ENCODE measurements at places on chromosomes 12 and 14.

- DNase-seq, result no peak
Measured at GRCh38 chr12:2270846-2271245, 218.1 kb downstream of the CACNA1C start.

DNA sequence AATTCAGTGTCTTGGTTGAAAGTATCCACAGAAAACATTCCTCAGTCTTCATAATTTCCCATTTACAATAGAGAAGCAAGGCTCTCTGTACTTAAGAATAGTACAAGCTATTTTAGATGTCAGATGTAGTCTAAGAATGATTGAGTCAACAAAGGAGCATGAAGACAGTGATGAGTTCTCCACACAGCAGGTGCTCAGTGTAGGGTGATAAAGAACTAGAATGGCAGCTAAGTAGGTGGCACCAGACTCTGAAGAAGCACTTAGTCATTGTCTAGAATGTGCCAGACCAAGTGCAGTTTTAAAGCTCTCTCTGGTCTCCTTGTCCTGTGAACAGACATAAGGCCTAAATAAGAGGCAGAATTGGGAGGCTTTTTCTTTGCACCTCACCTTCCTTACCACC, 504.6 kb downstream of the NRXN3 start:
- DNase-seq, result no peak

DNA sequence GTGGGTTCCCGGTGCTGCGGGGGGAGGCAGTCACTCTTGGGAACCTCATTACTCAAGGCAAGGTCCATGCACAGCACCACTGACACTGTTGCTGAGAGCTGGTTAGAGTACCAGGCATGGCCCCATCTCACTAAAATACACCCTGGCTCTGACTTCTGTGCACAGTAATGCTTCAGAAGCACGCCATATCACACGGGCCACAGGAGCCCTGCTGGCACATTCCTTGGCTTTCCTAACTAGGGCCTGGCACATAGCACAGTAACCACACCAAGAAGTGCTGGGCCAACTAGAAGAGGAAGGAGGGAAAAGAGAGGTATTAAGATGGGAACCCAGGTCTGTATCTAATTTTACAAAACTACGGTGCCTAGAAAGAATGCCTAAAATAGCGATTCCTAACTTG, 13.5 kb upstream of the RAB35 start:
- no peak for DNase-seq

GRCh38 chr12:106154751-106155273, 16.1 kb upstream of the NUAK1 start:
- DNase-seq, result no peak

- DNase-seq, result no peak
Measured at GRCh38 chr12:8069582-8069981, 3.4 kb upstream of the C3AR1 start.

DNA sequence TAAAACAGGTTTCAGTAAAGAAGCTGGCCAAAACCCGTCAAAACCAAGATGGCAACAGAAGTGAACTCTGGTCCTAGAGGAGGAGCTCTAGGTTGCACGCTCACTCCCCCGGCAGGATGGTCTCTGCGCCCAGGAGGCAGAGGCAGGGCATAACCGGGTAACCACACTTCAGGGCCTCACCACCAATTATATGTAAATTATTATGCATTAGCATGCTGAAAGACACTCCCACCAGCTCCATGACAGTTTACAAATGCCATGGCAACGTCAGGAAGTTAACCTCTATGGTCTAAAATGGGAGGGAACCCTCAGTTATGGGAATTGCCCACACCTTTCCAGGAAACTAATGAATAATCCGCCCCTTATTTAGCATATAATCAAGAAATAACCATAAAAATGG, 20.1 kb upstream of the SLC6A12 start:
- no peak for DNase-seq

DNA sequence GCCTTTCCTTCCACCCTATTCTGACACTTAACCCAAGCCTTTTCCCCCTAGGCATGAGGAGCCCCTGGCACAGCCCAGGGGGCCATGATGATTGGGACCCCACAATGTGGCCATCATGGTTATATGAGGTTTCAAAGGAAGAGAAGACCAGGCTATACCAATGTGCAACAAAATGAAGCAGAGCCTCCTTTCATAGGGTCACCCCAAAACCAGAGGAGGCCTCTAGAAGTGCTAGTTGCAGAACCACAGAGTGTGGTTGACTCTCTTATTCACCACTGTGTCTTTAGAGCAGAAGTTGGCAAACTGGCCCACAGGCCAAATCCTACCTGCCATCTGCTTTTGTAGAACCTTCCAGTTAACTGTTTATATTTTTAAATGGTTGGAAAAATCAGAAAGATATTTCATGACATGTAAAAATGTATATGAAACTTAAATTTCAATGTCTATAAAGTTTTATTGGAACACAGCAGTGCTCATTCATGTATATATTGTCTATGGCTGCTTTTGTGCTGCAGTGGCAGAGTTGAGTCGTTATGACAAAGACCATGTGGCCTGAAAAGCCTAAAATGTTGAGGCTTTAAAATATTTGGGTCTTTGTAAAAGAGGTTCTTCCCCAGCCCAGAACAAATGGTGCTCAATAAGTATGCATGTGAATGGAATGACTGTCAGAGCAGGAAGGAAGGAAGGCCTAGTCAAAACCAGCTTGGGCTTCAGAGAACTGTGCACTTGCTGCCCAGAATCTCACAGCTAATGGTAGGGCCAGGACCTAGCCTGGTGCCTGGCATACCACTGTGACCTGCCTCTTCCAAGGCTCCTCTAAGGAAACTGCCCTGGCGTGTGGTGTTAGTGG, 49.2 kb downstream of the SUSD6 start:
- no peak for DNase-seq
